ENCODE measurements at places on chromosomes 11 and 22.

DNA sequence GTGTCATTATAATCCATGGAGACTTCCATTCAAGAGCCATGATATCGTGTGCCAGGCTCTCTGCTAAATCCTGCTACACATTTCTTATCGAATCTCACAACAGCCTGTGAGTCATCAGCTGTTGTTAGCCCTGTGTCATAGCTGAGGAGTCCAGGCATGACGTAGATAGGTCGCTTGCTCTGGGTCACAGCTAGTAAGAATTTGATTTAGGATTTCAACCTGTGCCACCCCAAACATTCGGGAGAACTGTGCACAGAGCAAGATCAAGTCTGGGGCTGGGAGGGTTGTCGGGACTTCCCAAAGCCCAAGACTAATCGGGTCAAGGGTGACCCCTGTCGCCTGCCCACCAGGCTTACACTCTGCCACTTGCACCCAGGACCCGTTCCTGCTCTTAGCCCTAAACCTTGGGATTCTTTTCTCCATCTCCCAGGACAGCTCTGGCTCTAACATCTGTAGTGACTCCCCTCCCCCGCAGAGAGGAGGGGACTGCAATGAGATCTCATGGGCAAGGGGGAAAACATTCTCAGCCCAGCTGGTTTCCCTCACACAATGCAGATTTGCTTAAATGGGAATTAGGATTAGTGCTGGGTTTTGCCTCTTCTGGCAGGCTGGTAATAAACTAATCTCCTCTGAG is 34.3 kb downstream of the TSPAN18 start:
- no peak for DNase-seq

DNA sequence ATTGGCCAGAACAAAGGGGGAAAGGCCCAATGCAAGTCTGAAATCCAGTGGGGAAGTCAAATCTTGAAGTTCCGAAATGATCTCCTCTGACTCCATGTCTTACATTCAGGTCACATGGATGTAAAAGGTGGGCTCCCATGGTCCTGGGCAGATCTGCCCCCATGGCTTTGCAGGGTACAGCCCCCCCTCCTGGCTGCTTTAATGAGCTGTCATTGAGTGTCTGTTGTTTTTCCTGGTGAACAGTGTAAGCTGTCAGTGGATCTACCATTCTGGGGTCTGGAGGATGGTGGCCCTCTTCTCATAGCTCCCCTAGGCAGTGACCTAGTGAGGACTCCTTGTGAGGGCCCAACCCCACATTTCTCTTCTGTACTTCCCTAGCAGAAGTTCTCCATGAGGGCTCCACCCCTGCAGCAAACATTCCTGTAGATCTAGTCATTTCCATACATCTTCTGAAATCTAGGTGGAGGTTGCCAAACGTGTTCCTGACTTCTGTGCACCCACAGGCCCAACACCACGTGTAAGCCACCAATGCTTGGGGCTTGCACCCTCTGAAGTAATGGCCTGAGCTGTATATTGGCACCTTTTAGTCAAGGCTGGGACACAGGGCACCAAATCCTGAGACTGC is 9.3 kb downstream of the CARD18 start:
- DNase-seq, result no peak

DNA sequence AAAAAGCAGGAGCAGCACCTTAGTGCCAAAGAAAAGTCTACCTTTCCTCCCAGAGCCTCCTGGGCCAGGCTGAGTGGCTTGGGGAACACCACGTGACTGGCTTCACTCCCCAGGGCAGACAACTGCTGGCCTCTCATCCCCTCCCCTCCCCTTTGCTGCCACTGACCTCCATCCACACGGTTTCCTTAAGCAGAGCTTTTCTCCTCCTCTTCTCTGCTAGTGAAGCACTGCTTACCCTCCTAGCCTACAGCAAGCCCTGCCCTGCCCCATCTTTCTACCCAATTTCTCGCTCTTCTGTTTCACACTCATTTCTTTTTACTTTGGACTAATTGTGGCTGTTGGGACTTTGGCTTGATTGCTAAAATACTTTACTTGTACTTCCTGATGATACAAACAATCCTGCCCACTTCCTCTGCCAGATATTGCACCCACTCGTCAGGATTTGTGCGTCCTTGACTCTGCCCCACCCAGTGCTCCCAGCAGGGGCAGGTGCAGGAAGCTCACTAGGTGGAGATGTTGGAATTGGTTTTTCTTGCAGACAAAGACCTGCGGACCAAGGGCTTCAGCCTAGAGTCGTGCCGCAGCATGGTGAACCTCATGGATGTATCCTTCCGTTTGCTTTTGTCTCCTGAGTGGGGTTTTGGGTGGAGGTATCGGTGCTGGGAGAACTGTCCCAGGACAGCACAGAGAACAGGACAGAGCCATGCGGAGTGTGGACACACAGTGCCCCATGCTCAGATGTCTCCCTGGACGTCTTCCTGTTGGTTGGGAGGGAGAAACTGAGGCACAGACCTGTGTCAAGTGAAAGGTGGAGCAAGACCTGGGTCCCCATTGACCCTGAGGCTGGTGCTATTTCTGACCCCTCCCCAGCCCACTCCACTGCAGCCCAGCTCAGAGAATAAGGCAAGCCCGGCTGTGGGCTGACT is 27.3 kb downstream of the CAPN1 start:
- DNase-seq, result peak; percentile 2

GRCh38 chr22:39299829-39300178 is 19.6 kb downstream of the RPL3 start:
- DNase-seq, result peak; percentile 78

DNA sequence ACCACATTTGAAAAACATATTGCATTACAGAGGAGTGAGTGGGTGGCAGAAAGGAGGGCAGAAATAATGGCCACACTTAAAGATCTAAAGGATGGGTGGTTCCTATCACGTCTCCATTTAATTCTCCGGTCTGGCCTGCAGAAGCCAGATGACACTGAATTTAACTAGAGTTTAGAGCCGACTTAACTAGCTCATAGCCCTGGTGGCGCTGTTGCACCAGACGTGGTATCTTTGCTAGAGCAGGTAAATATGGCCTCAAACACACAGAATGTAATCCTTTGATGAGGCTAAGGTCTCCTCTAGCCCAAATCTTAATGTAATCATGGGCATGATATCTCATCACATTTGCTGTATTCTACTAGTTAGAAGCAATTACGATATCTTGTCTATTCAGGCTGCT is 51.5 kb upstream of the GAL start:
- no peak for DNase-seq

DNA sequence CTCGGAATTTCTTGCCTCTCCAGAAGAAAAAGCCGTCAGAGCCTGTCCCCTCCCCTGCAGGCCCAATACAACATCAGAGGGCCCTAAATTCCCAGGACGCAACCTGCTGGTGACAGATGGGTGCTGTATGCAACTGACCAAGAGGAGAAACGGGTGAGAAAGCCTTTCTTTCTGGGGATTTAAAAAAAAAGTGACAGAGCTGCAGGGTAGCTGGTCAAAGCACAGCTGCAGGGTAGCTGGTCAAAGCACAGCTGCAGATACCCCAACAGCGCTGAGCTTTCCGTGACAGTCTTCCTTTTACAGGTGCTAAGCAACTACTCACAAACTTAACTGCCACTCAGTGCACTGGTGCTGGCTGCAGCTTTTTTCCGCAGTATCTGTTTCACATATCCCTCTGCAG is 17.8 kb downstream of the AP1B1 start:
- no peak for DNase-seq

DNA sequence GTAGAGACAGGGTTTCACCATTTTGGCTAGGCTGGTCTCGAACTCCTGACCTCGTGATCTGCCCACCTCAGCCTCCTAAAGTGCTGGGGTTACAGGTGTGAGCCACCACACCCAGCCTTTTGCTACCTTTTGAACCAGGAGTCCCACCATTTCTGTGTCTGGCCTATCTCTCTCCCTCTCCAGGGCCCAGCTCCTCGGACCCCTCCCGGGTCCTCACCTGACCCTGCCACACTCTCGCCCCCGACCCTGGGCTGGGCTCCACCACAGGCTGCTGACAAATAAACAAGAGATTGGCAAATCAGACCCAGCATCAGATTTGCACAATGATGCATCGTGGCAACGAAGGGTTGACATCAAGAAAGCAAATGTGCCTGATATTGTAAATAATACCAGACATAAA is 8.8 kb downstream of the KRTAP5-5 start:
- DNase-seq, result no peak

GRCh38 chr22:50260801-50261614 is 475 bp downstream of the MAPK12 start:
- DNase-seq, result no peak

- no peak for DNase-seq
Observed at GRCh38 chr22:22692707-22693530, 48.5 kb downstream of the GGTLC2 start.

DNA sequence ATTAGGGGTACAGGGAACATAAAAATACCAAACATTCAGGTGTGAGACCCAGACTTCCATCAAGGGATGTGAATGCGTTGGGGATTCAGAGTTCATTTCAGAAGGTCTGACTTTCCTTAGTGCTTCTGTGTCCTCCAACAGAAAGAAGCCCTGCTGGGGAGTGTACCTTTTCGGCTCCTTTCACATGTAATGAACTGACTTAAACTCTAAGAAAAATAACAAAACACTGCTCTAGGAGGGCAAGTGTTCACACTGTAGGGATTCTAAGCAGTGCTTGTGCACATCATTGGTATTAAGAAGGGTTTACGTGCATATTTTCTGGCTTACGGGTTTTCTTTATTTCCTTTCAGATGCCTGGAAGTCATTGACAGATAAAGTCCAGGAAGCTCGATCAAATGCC is 15.7 kb upstream of the TTC36 start:
- DNase-seq, result no peak

DNA sequence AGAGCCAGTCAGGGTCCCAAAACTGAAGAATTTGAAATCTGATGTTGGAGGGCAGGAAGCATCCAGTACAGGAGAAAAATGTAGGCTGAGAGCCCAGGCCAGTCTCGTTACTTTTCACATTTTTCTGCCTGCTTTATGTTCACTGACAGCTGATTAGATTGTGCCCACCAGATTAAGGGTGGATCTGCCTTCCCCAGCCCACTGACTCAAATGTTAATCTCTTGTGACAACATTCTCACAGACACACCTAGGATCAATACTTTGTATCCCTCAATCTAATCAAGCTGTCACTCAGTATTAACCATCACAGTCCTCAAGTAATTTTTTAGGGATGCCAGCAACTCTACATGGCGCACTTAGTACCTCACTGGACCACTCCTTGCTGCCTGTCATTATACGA is 1345.3 kb downstream of the FAM181B start:
- no peak for DNase-seq

GRCh38 chr11:120147950-120148270 is 10.0 kb upstream of the TRIM29 start:
- no peak for DNase-seq

- DNase-seq, result no peak
Observed at GRCh38 chr11:120255519-120255866, 15.6 kb downstream of the POU2F3 start.

GRCh38 chr11:86064220-86064803 is 4.6 kb downstream of the PICALM start:
- DNase-seq, result no peak

GRCh38 chr22:30396871-30397655 is at the start of gene SEC14L2:
TSS of gene SEC14L2 (plus strand) at chr22:30397018. CDS start at chr22:30397117, 99 bp downstream.
- DNase-seq, result no peak

- no peak for DNase-seq
Observed at GRCh38 chr11:109507836-109508561, 86.0 kb downstream of the C11orf87 start.

- DNase-seq, result no peak
Observed at GRCh38 chr11:64356498-64357411, 2.2 kb upstream of the RPS6KA4 start.

GRCh38 chr11:101436511-101437142 is 147.2 kb downstream of the TRPC6 start:
- DNase-seq, result no peak

GRCh38 chr11:43638717-43639116 is 41.8 kb upstream of the HSD17B12 start:
- DNase-seq, result no peak

GRCh38 chr22:49812838-49813237 is 14.8 kb downstream of the BRD1 start:
- no peak for DNase-seq

GRCh38 chr11:65615229-65615949 is at the start of gene PCNX3:
TSS of gene PCNX3 (plus strand) at chr11:65615776. CDS start at chr11:65616312, 536 bp downstream.
- peak; percentile 100 for DNase-seq

DNA sequence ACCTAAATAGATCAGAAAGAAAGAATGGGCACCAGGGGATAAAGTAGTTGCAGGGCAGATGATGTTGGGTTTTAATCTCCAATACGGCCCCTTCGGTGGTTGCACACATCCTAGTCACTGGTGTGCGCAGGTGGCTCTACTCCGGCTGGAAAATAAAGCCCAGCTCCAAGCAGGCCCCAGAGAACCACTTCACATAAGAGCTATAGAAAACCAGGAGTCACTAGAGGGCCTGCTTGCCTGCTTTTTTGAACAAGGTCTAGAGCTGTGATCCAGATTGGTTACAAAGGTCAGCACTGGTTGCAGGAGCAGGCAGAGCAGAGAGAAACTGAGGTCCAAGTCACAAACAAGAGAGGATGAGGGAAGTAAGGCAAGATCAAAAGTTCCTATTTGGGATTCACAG is 41.5 kb upstream of the MS4A8 start:
- no peak for DNase-seq

DNA sequence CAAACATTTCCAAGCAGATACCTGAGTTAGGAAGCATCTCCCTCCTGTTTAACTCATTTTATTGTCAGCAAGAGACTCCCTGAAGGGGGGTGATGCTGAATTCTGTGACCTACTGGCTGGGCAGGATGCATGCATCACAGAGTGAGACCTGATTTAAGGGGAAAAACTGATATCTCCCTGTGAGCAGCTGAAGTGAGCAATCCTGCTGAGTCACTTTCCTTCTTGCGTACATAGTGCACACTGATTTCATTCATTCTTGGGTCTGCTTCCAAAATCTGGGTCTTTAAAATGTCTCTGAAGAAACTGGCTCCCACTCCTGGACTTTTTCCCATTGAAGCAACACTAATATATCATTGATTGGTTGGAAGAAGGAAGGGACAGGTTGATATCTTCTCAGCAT is 23.3 kb downstream of the P4HA3 start:
- no peak for DNase-seq

DNA sequence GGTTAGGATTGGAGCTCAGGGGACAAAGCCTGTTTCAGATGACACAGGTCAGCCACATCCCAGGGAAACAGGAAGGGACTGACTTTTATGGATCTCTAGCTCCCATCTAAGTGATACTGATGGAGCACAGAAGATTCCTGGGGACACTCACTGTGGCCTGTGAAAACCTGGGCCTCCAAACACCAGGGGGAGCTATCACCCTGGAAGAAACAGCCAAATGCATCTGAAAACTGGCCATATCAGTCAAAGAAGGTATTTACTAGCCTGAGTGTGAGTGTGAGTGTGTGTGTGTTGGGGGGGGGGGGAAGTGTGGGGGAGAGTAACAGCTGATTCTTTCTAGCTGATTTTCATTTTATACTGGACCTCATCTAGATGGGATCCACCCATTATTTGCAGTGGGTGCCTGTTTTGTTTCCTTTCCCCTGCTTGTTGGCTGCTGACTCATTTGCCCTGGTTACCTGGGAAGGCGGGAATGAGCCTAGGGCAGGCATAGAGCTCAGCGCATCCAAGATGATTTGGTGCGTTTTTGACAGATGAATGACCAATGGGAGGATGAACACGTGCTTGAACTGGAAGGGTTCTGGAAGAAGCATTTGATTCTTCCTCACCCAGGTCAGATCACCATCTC is 284.0 kb downstream of the KIRREL3 start:
- no peak for DNase-seq
